ENCODE measurements at places on chromosomes 12 and 14. TPM values are rescaled to one million over a fixed set of nuclear protein-coding genes. Genes with fewer than 3 reads are reported as not detected.

GRCh38 chr12:124604264-124604680, 36.9 kb upstream of the NCOR2 start:
- DNase-seq = no peak

GRCh38 chr14:28773861-28774691, 7.5 kb downstream of the FOXG1 start:
- DNase-seq = no peak

GRCh38 chr12:93113317-93114006, 184.4 kb upstream of the EEA1 start:
- no peak for DNase-seq

The CCDC175 gene
- not detected for total RNA-seq

GRCh38 chr12:116161588-116161987, 115.9 kb downstream of the MED13L start:
- DNase-seq = no peak

The CD27 gene
- total RNA-seq = 1.5 TPM

The NYNRIN gene
- 16.6 TPM for total RNA-seq

GRCh38 chr12:116385486-116386217, 108.2 kb upstream of the MED13L start:
- no peak for DNase-seq
